Stimulated activated CD4-positive, alpha-beta T cell treated with anti-CD3 and anti-CD28 coated beads, Interleukin-2, amount 100 ng/mL, for 4 hours (primary cell): ENCODE measurements at places on chromosomes 7 and 10.

DNA sequence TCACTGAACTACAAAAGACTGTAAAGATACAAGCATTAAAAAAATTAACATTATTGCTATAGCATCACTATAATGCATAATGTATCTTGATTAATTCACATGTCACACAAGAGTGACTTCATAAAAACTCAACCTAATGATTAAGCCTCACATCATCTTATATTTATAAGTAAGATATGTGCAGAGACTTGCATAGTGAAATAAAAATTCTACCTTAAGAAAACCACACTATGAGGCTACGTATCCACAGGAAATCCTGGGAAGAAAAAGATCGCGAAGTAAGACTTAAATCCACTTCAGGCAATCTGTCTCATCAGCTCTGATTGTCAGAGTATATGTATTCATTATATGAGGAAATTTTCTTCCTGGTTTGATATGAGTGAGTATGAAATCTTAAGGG lies 160.0 kb downstream of the SLC25A13 start:
- no peak for DNase-seq

- no peak for DNase-seq
Observed at GRCh38 chr7:43071604-43072003, 40.8 kb upstream of the HECW1 start.

DNA sequence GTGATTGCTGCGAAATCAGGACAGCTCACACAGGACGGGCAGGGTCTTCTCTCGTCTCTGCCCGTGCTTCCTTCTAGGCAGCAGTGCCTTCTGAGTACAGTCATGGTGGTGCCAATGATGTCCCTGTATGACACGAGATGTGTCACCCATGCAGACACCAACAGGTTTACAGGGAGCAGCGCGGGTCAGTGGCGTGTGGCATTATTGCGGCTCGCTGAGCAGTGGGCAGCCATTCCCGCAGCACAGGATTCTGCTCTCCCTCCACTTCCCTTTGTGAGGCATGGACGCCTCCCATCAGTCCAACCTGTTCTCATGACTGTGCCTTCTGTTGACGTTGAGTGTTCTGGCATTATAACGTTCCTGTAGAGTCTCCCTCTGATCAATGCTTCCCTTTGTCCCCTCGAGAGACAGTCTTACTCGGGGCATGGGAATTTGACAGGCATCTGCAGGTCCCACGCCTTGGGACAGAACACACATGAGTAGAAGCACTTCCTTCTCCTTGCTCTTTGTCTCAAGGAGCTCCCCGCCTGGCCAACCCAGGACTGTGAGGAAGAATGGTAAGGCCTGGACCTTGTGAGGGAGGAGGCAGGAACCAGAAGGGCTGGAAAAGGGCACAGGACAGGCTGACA lies 219.5 kb downstream of the PAXIP1 start:
- DNase-seq: no peak

GRCh38 chr10:33112831-33113455 lies 154.9 kb upstream of the ITGB1 start:
- no peak for DNase-seq

DNA sequence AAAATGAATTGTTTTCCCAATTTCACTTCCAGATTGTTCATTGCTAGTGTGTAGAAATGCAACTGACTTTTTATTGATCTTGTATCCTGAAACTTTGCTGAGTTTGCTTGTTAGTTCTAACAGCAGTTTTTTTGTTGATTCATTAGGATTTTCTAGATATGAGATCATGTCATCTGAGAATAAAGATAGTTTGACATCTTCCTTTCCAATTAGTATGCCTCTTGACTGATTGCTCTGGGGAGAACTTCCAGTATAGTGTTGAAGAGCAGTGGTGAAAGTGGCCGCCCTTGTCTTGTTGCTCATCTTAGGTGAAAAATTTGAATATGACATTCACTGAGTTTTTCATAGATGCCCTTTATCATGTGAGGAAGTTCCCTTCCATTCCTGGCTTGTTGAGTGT lies 11.9 kb upstream of the SUN1 start:
- no peak for DNase-seq

GRCh38 chr7:107961405-107961804 lies 41.6 kb downstream of the LAMB1 start:
- DNase-seq: no peak
